Substantia nigra (tissue), 51 donors: ENCODE measurements at places on chromosomes 13 and 19.

GRCh38 chr19:14540741-14541525 lies 11.5 kb downstream of the TECR start:
- DNase-seq: no peak

- DNase-seq: no peak
Observed at GRCh38 chr13:75587679-75588078, 38.1 kb downstream of the UCHL3 start.

- DNase-seq: no peak
Observed at GRCh38 chr13:29561918-29562317, 33.6 kb downstream of the SLC7A1 start.

GRCh38 chr13:80751854-80752253 lies 410.9 kb upstream of the SPRY2 start:
- DNase-seq: no peak

DNA sequence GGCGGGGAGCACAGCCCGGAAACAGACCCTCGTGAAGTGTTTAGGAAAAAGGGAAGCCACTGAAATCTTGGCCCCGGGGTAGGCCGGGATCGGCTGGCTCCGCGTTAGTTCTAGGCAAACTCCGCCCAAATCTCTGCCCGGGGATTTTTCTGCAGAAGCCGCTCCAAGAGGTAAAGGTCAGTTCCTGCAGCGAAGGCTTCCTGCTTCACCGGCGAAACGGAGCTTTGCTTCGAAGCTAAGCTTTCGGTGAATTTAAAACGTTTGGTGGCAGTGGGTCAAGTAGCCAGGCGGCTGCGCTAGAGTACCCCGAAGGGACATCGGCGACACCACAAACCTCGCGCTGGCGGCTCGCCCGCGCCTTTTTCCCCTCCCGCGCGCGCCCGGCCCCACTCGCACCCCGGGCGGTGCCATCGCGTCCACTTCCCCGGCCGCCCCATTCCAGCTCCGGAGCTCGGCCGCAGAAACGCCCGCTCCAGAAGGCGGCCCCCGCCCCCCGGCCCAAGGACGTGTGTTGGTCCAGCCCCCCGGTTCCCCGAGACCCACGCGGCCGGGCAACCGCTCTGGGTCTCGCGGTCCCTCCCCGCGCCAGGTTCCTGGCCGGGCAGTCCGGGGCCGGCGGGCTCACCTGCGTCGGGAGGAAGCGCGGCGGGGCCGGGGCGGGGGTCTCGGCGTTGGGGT lies 441 bp downstream of the GJB2 start:
- DNase-seq: no peak

DNA sequence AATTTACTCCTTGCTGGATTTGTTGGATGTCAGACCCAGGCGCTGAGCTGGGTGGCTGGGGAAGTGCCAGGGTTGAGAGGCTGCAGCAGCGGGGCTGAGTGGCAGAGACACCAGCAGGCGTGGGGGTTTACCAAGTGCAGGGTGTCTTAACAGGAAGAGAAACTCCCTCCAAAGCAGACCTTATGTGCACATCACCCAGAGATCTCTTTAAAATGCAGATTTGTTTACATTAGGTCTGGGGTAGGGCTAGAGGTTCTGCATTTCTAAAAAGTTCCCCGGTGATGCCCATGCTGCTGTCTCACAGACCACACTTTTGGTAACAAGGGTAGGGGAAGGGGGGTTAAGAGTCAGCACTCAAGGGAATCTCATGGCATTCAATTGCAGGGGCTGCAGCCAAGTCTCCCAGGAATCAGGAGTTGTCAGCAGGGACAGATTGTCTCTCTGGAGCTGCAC lies 80.7 kb upstream of the OLFM4 start:
- DNase-seq: no peak

- DNase-seq: no peak
Observed at GRCh38 chr13:93996481-93996880, 483.0 kb downstream of the DCT start.

- no peak for DNase-seq
Observed at GRCh38 chr19:58434217-58434616, 5.7 kb downstream of the ZNF132 start.

DNA sequence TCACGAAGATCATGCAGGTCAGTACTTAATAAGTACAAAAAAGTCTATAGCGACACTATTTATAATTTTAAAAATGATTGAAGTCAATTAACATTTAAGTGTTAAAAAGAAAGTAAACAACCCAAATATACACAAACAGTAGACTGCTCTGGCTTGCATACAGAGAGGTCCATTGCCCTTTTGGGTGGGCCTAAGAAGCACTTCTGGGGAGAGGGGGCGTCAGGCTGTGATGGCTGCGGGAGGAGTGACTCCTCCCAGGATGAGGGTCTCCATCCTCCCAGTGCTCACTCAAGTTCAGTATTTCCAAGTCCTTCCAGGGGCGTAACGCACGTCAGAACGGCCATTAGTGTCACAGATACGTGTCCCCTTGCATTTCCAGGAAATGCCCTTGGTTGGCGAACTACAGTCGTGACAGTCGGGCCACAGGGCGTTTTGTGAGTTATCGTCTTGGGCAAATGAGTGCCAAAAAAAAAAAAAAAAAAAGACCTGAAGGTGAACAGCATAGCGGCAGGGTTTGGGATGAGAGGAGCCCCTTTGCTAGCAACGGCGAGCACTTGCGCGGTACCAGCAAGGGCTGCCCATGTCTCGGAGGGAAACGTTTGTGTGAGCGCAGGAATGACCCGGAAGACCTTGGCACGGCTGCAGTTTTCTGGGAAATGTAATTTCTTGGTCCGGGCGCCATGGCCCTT lies at the start of gene SCGB2B2:
Gene SCGB2B2 (minus strand): TSS at position 463 of the 689 bp plus-strand sequence. CDS start 82,596 bp downstream, outside the sequence.
- DNase-seq: peak; percentile 67

DNA sequence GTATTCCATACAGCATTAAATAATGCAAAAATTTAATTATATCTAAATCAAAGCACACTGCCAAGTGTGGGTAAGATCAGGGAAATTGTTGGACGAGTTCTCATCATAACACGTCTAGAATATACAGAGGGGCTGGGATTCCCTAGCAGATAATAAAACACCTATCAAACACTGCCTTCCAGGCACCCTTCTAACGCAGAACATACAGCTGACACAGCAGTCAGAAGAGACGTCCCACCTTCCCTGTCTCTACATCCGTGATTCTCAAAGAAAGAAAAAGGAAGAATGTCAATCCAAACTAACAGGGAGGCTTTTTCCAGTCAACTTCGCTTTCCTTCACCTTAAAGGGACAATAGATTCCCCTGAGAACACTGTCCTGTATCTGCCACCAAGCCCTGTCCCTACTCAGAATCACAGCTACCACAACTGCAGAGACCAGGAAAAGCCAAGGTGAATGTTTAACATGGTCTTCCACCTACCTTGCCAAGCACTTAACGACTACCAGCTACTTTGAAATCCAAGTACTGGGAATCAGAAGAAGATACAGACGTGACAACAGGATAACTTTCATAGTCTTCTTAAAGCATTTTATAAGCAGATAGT lies 38.5 kb downstream of the TBC1D4 start:
- no peak for DNase-seq

DNA sequence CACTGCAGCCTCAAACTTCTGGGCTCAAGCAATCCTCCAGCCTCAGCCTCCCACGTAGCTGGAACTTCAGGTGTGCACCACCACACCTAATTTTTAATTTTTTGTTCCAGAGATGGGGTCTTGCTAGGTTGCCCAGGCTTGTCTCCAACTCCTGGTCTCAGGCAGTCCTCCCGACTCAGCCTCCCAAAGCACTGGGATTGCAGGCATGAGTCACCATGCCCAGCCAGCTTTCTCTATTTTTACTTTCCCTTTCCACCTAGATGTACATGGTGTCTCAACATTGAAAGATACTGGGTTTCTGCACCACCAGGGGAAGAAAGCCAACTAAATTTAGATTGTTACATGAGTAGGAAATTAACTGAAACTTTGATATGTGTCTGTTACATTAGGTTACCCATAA lies 13.8 kb upstream of the ZNF846 start:
- DNase-seq: no peak

DNA sequence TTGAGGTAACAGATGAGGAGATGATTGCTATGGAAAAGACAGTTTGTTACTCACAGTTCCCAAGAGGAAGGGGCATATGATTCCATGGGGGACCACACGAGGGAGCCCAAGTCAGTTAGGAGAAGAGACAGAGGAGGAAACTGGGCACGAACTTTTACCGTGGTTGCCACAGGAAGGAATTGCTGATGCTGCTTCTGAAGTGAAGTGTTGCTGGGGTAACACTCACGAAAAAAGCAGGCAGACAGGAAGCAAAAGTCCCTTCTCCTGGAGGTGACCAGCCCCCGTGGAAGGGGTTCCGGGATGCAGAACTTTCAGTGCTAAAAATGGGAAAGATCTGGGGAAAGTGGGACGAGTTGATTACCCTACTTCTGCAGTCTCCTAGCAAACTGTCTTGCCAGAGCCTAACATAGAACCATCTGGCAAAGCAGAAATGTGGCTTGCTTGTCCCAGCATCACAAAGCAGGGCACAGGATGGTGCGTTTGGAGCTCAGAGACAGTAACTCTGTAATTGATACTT lies 35.4 kb upstream of the MAP3K10 start:
- no peak for DNase-seq

DNA sequence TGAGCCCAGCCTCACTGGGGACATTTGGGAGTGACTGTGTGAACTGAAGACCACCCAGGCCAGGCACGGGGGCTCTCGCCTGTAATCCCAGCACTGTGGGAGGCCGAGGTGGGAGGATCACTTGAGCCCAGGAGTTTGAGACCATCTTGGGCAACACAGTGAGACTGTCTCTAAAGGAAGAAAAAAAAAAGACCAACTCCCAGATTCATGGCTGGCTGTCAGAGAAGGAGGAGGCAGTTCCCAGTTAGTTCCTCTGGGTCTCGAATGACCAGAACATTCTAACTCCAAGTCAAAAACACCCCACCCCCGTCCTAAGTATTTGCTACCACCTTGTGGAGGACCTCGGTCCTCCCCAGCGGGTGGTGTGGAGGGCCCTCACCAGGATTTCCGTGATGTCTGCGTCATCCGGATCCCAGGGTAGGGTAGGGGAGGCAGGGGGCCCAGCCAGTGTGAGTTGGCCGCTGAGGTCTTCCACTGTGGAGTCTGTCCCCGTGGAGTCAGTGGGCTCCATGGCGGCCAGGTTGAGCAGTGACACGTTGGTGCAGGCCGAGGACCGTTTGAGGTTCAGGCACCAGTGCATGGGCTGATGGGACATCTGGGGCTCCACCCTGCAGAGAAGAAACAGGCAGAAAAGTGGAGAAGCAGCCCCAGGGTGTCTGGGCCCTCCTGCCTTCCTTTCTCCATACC lies 1.3 kb downstream of the TSKS start:
- DNase-seq: no peak

GRCh38 chr19:23314505-23315251 lies 64.5 kb upstream of the ZNF724 start:
- DNase-seq: no peak

DNA sequence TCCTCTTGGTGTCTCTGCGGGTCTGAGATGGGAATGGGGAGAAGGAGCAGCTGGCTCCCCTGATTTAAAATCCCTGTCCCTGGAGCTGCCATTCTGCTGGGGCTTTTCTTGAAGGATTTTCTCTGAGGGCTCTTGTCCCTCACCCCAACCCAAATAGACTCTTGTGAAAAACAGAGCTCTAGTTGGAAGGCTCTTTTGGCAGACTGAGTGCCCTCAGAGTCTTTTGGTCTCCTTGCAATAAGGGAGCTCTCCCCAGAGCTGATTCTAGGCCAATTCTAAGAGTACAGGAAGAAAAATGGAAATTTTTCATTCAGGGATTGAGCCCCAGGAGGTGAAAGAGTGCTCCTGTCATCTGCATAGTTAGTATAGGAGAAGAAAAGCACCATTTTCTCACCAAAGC lies 238.3 kb downstream of the COG6 start:
- no peak for DNase-seq

- no peak for DNase-seq
Observed at GRCh38 chr13:83286737-83287136, 595.5 kb downstream of the SLITRK1 start.

- no peak for DNase-seq
Observed at GRCh38 chr13:70714993-70715392, 606.7 kb upstream of the KLHL1 start.

DNA sequence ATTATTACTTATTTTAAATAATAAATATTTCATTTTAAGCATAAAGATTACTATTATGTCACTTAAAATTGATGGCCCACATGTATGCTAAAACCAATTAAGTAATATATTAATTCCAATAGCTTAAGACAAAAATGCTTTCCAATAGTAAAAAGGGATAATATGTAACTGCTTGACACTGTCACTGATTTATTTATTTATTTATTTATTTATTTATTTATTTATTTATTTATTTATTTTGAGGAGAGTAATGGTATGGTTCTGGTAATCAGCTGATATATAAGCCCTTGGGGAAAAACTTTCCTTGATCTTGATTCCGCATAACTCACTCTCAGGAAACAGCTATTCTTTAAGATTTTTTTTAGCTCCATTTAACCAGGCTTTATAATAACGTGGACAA lies 903.0 kb upstream of the ATXN8OS start:
- DNase-seq: no peak

DNA sequence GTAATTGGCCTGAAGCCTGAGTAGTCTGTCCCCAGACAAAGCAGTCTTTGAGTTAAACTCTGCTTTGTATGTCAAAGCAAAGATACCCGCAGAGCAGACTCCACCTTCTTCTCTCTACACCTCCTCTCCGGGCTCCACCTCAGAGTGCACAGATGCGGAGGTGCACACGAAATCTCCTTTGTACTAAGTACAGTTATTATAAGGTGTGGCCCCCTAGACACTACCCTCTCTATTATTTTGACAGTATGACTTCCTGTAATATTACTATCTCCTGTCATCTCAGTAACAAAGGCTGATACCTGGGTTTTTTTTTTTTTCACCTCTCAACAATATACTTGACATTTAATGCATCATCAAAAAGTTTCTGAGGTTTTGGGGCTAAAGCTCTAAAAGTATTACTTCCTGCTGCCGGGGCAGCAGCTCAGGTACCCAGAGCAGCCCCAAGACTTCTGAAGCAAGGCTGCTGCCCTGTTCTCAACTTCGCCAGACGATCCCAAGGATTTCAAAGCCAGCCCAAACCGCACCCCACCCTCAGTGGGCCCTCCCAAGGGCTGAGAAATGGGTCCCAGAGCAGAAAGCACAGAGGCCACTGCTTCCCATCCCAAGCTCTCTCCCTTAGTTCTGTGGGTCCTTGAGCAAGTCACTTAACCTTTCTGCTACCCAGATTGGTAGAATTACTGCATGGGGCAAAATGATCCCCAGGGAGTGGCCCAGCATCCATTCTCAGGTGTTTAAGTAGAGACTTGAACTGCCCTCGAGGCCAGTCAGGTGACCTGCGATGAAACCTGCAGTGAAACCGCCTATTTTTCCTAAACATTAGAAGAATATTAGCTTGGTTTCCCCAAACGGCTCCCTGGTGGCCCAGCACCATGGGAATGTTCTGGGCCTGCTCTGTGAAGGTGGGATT lies 180.6 kb downstream of the FOXO1 start:
- DNase-seq: no peak

- no peak for DNase-seq
Observed at GRCh38 chr13:74743992-74744391, 609.8 kb upstream of the KLF12 start.

- DNase-seq: no peak
Observed at GRCh38 chr13:112637017-112637801, 49.3 kb upstream of the TUBGCP3 start.

GRCh38 chr13:48583859-48584311 lies 51.0 kb upstream of the RCBTB2 start:
- DNase-seq: no peak
